HepG2 (cell line): ENCODE measurements at places on chromosomes 7 and 10. TPM values are rescaled to one million over a fixed set of nuclear protein-coding genes. Genes with fewer than 3 reads are reported as not detected.
A peak's percentile ranks its signal among the peaks of the same experiment; 100 is the strongest.

Gene SLC39A12
- not detected in 2 replicates for total RNA-seq

Gene PGAM1
- 354 and 442 TPM in 2 replicates for total RNA-seq

GRCh38 chr7:107041097-107041496 lies 3.4 kb upstream of the PRKAR2B start:
- no peaks in the 10 kb centered on the region for H3K36me3 ChIP-seq
- peaks cover 3% of the 10 kb centered on the region; the same call in 1 of the 2 replicates for H3K27me3 ChIP-seq
- H3K4me1 ChIP-seq = peaks cover 9% of the 10 kb centered on the region
- no peak overlapping the region for H3K27ac ChIP-seq
- no peak for DNase-seq

GRCh38 chr7:71824006-71824760 lies 588.0 kb downstream of the CALN1 start:
- no peaks in the 10 kb centered on the region for H3K36me3 ChIP-seq
- no peaks in the 10 kb centered on the region for H3K27me3 ChIP-seq
- H3K4me1 ChIP-seq = no peaks in the 10 kb centered on the region

DNA sequence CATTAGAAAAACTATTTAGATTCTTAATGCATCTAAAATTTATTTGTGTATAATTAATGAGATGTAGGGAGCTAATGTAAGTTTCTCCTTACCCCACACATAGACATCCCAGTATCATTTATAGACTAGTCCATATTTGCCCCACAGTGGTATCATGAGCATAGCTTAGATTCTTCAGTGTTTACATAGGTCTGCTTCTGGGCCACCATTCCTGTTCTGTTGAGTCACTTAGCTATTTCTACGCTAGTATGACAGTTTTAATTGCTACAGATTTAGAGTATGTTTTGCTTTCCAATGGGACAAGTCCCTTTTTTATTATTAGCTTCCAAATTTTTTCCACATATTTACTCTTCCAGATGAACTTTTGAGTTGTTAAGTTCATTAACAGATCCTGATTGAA lies 69.4 kb downstream of the MCMBP start:
- peaks cover 32% of the 10 kb centered on the region; the same call in 2 of the 3 replicates for H3K36me3 ChIP-seq
- no peak for DNase-seq
- no peak overlapping the region for H3K27ac ChIP-seq
- no peaks in the 10 kb centered on the region for H3K27me3 ChIP-seq
- H3K4me1 ChIP-seq = no peaks in the 10 kb centered on the region

DNA sequence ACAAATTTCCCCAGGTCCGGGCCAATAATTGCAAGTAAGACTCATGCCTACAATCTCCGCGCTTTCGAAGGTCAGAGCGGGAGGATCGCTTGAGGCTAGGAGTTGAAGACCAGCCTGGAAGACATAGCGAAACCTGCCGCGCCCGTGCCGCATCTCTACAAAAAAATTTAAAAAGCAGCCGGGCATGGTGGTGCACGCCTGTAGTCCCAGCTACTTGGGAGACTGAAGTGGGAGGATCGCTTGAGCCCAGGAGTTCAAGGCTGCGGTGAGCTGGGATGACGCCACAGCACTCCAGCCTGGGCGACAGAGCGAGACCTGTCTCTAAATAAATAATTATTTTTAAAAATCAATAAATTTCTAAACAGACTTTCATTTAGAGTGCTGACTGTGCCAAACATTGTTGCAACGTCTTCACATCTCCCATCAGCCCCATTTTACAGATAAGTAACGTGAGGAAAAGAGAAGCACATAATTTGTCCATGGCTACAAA lies 494 bp upstream of the CFAP43 start:
- H3K4me3 ChIP-seq = peak overlapping the region; percentile 79
- no peaks in the 10 kb centered on the region for H3K36me3 ChIP-seq
- H3K4me1 ChIP-seq = peaks cover 21% of the 10 kb centered on the region
- H3K27me3 ChIP-seq = no peaks in the 10 kb centered on the region

DNA sequence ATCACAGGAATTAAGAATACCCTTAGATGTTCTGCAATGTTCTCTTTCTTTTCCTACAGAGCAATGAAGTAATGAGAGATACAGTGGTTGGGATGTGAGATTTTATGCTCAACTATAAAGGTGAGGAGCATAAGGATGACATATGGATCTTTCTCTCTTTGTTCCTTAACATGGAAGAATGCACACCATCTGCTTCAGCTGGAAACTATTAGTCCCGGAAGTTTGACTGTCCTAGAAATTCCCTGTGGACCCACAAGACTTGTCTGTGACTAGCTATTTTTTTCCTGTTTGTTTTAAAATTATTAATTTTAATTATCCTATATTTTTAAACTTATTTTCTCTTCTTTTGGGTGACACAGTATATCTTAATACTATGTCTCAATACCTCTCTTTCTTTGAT lies 80.2 kb downstream of the DKK1 start:
- H3K27ac ChIP-seq = no peak overlapping the region
- H3K27me3 ChIP-seq = no peaks in the 10 kb centered on the region
- H3K4me3 ChIP-seq = no peak overlapping the region

- DNase-seq = no peak
- no peaks in the 10 kb centered on the region for H3K36me3 ChIP-seq
- no peaks in the 10 kb centered on the region for H3K27me3 ChIP-seq
- H3K27ac ChIP-seq = no peak overlapping the region
- H3K4me3 ChIP-seq = no peak overlapping the region
These were observed 388.7 kb upstream of the GHITM start for GRCh38 chr10:83750604-83751003.

GRCh38 chr7:81725812-81726127 lies 44.1 kb downstream of the HGF start:
- H3K27ac ChIP-seq = no peak overlapping the region
- no peak overlapping the region for H3K4me3 ChIP-seq
- no peak for DNase-seq
- H3K4me1 ChIP-seq = no peaks in the 10 kb centered on the region
- no peaks in the 10 kb centered on the region for H3K36me3 ChIP-seq

DNA sequence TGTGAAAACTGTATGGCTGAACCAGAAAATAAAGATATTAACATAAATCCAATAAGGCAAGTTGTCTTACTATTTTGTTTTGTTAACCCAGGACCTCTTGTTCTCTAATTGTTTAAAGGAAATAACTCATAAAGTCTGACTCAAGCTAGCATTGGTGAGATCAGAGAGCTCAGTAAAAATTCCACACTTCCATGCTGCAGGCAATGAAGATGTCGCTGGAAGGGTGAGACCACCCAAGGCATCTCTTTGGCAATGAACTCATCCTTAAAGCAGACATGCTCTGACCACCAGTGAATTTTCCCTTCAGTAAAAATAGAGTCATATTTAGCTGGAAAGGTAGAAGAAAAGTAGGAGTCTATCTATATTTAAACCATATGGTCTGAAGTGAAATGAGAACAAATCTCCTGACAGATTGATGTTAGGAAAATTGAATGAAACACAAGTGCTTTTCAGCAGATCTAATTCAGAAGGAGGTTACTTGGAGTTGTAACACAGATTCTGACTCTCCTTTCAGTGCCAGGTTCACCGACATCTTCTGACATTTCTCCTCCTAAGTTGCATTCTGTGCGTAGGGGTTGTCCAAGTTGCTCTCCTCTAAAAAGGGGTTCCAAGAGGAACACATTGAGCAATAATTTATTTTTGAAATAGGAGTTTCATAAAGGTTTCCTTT lies 32.8 kb upstream of the VIPR2 start:
- H3K36me3 ChIP-seq = no peaks in the 10 kb centered on the region
- H3K4me3 ChIP-seq = no peak overlapping the region
- no peak overlapping the region for H3K27ac ChIP-seq
- no peaks in the 10 kb centered on the region for H3K4me1 ChIP-seq
- no peak for DNase-seq
- H3K27me3 ChIP-seq = no peaks in the 10 kb centered on the region; the same call in 1 of the 2 replicates
